ENCODE measurements at places on chromosomes 5 and 9.

DNA sequence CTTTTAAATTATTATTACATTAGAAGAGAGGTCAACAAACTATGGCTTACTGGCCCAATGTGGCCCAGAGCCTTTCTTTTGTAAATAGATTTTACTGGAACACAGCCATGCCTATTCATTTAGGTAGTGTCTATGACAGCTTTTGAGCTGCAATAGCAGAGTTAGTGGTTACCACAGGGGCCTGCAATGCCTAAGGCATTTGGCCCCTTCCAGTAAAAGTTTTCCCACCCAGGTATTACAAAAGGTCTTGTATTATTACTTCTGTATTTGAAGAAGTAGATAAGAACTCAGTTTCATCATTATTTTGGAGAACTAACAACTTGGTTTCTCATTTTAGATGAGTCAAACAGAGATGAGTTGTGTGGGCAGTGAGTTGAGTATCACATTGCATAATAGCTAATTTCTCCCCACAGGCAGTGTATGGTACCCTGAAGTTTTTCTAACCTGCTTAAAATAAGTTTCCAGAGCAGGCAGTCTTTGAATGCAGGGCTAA, 9.5 kb downstream of the MTRR start:
- DNase-seq: no peak

DNA sequence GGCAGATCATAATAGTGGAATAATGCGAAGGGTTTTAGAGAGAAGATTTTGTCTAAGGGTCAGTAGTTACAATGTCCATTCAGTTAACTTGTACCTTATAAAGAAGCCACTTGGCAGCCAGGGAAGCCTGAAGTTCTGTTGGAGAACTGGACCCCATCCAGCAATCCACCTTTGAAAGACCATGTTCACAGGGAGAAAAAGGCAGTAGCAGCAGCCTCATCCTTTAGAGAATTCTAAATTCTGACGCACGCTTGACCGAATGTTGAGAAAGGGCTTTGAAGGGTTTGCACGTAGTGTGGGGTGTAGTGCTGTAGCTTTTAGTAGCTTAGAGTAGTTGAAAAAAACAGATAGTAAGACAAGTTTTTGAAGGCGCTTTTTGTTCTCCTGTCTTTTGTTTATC, 42.8 kb downstream of the MCCC2 start:
- DNase-seq: no peak

DNA sequence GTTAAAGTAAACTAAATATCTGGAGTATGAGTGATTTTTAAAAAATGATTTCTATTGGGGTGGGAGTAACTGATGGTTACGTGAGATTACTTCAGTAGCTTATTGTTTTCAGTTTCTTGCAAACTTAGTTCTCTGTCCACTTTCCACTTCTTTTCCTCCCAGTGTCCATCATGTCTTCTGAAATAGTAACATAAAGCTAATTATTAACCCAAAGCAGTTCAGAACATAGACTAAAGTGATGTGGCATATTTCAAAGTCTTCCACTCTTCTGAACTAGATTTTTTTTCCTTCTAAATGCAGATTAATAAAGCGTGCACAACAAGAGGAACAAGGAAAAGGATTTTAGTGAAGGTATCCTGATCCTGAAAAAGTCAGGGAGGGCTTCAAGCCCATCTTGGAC, 114.1 kb downstream of the MAN2A1 start:
- DNase-seq: no peak

DNA sequence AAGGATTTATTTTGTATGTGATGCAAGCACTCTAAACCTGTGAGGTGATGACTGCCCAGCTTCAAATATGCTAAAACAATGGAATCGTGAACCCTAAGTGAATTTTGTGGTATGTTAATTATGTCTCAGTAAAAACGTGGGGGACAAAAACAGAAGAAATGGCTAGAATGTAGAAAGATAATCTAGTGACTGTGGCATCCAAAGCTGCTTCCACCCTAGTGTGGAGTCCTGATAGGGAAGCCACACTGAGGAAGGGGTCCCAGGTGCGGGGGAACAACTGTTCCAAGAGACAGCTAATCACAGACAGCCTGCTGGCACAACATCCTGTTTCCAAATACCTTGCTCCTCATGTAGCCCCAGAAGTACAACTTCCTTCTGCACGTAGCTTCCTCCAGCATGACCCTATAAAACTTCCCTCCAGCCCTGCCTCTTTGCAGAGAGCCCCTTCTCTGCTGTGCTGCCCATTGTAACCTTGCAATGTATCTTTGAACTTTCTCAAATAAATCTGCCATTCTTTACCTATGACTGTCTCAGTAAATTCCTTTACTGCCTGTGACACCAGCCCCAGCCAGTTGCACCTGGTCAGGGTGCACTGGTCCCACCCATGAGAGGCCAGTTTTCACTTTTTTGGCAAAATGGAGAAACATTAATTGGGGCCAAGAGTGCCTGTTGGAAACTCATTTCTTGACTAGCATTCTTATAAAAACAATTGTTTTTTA, 4.9 kb downstream of the GMCL2 start:
- no peak for DNase-seq

GRCh38 chr5:111697215-111697614, 59.8 kb downstream of the NREP start:
- peak; percentile 57 for DNase-seq

DNA sequence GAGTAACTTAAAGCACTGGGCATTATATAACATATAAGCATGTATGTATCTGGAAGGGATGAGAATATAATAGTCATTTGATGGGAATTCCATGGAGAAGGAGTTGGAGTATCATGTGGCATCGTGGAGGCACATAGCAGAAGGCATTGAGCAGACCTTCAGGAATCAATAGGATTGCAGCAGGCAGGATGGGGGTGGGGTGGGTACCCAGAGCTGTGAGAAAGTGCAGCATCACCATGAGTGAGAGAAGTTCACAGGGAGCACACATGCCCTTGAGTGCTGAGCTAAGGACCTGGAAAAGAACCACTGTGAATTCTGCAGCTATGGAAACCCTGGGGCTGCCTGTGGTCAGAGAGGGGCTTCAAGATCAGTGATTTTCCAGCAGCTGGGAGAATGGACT, 57.3 kb downstream of the MED10 start:
- no peak for DNase-seq

DNA sequence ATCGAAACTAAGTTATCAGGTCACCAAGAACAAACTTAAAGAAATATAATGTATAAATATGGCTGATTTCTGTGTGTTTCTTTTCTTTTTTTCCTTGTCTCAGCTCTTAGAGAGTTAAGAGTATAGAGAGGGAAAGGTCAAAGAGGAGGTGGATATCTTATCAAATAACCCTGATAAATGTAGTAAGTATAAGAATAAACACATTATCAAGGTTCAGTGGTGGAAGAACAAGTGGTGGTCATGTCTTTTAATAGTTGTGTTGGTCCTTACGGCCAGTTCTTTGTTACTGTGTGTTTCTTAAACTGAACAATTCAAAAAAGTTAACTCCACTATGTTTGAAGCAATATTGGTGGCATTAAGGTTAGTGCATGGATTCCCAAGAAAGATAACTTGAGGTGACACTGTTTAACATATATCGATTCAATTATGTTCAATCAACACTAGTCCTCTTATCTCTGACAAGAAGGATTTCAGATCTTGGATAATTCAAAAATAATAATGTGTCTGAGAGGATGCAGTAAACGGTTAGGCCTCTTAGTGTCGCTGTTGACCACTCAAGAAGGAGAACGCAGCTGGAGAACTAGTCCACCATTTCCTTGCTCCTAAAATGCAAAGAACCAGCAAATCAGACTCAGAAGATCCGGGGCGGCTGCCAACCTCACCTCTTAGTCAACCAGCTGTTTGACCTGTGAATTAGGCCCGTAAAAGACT, at the start of gene PCDHGA3:
TSS of gene PCDHGA3 (plus strand) at position 588 of the 711 bp plus-strand sequence. CDS start 205 bp downstream, outside the sequence.
- DNase-seq: no peak

DNA sequence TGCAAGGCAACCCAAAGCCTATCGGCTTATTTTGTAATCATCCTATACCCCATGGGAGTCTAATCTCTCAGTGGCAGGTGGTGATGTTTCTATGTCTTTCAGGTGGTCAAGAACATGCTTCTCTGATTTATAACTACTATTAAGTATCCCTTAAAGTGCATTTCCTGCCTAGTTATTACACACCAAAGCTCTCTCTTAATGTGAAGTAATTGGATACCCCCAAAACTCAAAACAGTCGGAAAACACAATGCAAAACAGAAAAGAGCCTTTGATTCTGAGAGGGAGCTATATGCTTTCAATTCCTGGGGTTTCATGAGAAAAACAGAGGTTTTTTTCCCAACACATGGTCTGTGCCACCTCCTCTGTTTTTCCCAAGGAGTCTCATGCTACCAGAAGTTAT, 416.4 kb downstream of the CSNK1G3 start:
- no peak for DNase-seq

- no peak for DNase-seq
These were observed 2.7 kb downstream of the VPS13A start for GRCh38 chr9:77180056-77180455.

GRCh38 chr9:113529336-113530009, 65.9 kb downstream of the RGS3 start:
- no peak for DNase-seq

- no peak for DNase-seq
These were observed 75.5 kb downstream of the GPR21 start for GRCh38 chr9:123108976-123109375.

- DNase-seq: no peak
These were observed 11.7 kb downstream of the SPIN1 start for GRCh38 chr9:88399966-88400365.

GRCh38 chr5:175897285-175897684, 25.9 kb downstream of the CPLX2 start:
- DNase-seq: no peak

GRCh38 chr9:134219646-134220060, 55.3 kb upstream of the RNU6ATAC start:
- no peak for DNase-seq

DNA sequence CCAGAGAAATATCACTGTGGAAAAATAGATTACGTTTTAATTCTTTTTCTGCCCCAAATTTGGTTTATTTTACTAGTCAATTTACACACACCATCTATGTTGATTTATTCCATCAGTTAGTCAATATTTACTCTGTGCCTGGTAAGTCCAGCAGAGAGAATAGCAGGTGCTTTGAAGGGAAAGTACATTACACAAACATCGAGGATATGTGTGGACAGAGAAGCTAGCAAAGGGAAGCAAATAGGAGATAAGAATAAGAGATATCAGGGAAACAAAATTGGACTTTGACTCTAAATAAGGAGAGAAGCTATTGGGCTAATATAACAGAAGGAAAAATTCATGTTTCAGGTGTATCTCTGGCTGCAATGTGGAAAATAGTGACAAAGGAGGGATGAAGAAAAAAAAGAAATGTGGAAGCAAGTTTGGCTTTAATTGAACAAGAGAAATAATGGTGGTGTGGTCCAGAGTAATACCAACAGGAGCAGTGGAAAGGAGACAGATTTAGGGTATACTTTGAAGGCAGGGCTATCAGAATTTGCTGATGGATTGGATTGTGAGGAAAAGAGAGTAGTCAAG, 587.7 kb upstream of the CDH6 start:
- DNase-seq: no peak

GRCh38 chr9:135554718-135555117, 6.8 kb upstream of the PAEP start:
- DNase-seq: no peak

DNA sequence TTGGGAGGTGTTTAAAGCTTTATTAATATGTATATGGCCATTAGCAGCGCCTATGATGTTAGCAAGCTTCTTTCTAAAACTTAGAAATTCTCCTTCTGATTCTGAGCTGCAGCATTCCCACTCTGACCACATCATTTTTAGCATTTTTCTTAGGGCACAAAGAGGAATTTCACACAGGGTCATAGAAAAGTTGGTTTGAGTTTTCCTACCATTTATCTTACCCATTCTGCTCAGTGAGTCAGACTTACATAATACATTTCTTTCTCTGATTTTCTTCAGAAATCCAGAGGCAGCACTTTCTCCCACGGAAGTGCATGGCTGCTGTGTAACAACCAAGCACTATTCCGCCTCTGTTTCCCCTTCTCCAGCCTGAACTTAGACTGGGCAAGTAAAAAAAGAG, 246.6 kb downstream of the ARL15 start:
- no peak for DNase-seq

DNA sequence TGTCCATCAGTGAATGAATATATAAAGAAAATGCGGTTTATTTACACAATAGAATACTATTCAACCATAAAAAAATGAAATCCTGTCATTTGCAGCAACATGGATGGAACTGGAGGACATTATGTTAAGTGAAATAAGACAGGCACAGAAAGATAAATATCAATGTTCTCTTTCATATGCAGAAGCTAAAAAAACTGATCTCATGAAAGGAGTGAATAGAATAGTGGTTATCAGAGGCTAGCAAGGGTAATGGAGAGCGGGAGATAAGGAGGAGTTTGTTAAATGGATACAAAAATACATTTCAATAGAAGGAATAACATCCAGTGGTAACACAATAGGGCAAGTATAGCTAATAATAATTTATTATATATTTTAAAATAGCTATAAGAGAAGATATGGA, 65.0 kb downstream of the AGTPBP1 start:
- no peak for DNase-seq

- no peak for DNase-seq
These were observed 538.8 kb downstream of the TMEM38B start for GRCh38 chr9:106233116-106233515.

DNA sequence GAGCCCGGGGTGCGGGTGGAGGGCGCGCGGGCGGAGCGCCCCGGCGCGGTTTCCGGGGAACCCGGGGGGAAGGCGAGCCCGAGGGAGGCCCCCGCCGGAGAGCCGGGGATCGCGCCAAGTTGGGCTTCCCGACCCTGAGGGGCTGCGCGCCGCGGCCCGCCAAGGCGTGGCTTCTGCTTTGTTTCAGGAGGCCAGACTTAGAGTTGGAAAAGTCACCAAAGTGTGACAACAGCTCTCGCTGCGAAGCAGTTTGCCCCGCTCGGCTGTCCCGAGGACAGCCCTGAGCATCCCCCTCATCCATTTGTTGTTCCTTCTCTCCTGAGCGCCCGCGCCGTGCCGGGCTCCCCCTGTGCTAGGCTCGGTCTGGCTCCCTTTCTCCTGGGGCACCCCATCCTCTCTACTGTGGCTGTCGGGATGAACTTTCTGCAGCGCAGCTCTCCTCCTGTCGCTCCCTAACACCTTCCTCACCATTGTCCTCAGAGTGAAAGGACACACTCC, 410 bp downstream of the GLIPR2 start:
- DNase-seq: no peak

DNA sequence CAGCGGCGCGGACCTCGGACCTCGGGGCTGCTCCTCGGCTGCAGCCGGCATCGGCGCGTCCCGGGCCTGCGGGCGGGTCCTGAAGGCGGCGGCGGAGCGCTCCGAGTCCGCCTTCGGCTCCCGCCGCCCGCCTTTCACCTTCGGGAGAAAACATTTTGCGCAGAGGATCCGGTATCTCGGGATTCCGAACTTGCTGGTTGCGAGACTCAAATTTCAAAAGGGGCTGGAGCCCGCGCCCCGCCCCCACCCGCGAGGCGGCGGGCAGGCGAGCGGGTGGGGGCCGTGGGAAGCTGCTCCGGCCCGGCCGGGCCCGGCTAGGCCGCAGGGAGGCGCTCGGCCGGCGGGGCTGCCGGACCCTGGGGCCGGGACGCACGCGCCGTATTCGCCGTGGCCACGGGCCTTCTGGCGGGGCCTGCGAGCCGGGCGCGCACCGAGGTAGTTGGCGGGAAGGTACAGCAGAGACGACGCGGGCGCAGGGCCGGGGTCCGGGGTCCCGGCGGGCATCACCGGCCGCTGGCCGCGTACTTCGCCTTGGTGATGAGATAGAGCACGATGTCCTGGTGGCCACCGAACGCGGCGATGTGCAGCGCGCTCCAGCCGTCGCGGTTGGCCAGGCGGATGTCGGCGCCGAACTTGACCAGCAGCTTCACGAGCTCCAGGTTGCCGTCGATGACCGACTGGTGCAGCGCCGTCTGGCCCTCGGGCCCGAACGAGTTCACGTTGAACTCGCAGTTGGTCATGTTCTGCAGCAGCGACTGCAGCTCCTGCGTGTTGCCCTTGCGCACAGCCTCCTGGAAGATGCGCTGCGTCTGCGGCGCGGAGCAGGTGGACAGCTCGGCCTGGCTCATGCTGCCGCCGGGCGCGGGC, 757 bp downstream of the NRARP start:
- DNase-seq: no peak

Data from glomerular endothelial cell (primary cell).